GDM1 (cell line): ENCODE measurements at places on chromosomes 6 and 20.

- no peak for DNase-seq
Measured at GRCh38 chr6:1309366-1309765, 2.5 kb upstream of the FOXQ1 start.

- no peak for DNase-seq
Measured at GRCh38 chr6:30160785-30161531, at the start of gene TRIM10. Gene TRIM10, minus strand, starts transcription at chr6:30161211. Its CDS starts 353 bp downstream, at chr6:30160858.

DNA sequence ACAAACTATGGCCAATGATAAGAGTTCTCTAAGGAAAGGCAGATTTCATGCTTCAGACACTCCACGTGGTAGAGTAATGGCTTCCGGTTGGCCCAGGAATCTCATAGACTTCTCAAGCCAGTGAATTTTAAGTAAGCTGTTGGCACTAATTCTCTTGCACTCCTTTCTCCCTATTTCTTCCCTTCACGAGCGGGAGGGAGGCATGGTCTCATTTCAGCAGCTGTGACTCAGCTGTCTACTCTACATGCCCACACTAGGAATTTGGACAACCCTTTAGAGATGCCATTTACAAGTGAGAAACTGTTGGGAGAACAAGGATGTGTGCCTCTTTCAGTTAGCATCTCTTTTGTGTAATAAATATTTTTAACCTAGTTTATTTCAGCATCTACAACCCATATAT lies 107.7 kb downstream of the PTPRK start:
- no peak for DNase-seq

GRCh38 chr6:141426400-141426980 lies 706.2 kb upstream of the GJE1 start:
- DNase-seq, result no peak

- DNase-seq, result no peak
Measured at GRCh38 chr20:63737945-63738686, 1.5 kb upstream of the SLC2A4RG start.

- DNase-seq, result no peak
Measured at GRCh38 chr6:134880487-134881190, 69.3 kb downstream of the ALDH8A1 start.

DNA sequence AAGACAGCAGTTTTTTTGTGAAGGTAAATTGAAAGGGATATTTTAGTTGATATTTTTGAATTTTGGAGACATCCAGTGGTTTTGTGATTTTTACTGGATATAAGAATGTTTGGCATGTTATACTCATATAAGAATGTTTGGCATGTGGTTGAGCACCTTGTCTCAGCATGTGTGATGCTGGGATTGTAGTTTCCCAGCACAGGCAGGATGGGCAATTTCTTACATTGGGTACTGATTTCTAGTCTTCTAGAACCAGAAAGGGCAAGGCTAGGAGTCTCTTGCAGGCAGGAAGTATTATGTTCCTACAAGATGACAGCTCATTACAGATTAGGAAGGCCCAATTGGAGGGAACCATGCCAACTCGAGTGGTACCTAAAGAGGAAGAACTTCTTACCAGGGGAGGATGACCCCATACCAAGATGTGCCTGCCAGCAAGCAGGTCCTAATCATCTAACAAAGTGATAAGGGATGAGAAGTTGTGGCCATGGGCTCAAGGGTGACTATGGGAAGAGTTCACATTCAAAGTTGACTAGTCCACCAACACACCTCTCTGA lies 377.8 kb downstream of the UTRN start:
- DNase-seq, result no peak

DNA sequence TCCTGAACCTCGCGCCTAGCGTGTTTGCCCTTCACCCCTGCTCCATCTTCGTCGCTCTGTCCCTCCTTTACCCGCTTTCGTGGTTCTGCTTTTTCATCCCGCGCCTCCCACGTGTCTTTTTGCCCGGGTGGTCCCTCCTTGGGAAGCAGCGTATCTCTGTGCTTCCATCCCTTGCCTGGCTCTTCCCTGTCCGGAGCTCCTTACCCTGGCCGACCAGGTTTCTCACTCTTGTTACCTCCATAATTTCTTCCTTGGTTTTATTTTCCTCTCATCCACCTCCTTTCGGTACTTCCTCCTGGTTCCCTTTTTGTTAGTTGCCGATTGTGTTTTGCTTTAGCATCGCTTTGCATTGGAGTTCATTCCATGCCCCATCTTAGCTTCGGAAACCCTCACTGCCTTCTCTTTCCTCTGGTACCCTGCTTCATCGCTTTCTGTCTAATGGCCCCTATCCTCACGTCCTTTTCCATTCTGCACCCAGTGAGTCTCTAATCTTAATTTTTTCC lies 735 bp downstream of the FAM135A start:
- DNase-seq, result peak; percentile 54

- no peak for DNase-seq
Measured at GRCh38 chr6:42702200-42702599, 20.2 kb downstream of the PRPH2 start.

GRCh38 chr20:57957411-57958049 lies 247.7 kb upstream of the PMEPA1 start:
- DNase-seq, result no peak

GRCh38 chr6:109194880-109195279 lies 99.6 kb downstream of the CEP57L1 start:
- DNase-seq, result no peak

- no peak for DNase-seq
Measured at GRCh38 chr20:21246161-21246560, 57.0 kb upstream of the XRN2 start.

GRCh38 chr6:28860581-28860980 lies 63.2 kb downstream of the TRIM27 start:
- DNase-seq, result no peak

DNA sequence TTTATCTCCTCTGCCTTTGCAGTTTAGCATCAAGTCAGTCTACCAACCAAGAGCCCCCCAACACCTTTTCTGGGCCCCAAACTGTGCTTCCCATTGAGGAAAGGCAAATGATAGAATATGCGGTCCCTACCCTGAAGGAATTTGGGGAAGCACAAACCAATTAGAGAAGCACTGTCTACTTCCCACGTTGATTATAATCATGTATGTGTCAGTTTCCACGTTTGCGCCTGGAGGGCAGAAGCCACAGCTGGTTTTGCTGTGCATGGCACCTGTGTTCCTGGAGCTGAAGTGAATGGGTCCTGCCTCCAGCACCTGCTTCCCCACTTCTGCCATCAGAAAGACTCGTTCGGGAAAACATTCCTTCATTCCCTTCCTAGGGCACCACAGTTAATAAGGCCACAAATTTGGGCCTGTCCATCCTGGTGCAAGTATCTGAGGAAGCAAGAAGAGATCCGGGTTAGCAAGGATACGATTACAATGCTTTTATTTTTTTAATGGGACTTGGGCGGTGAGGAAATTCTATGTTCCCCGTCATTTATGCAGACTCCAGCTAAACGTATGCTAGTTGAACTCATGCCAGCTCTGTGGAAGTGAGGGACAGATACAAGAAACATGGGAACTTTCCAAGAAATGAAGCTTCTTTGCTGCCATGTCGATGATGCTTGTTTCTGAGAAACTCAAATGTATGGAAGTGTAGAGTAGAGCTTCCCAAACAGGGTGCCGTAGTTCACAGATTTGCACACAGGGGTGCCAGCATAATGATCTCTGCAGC lies 333.5 kb downstream of the NRN1 start:
- no peak for DNase-seq

GRCh38 chr6:140462453-140463311 lies 1088.2 kb upstream of the CITED2 start:
- no peak for DNase-seq

- DNase-seq, result no peak
Measured at GRCh38 chr20:50252701-50253100, 62.1 kb downstream of the CEBPB start.

- DNase-seq, result peak; percentile 72
Measured at GRCh38 chr6:14117158-14118090, at the start of gene CD83. Gene CD83, plus strand, starts transcription at chr6:14117772. Its CDS starts 40 bp downstream, at chr6:14117812.

GRCh38 chr6:134875367-134875766 lies 74.5 kb downstream of the ALDH8A1 start:
- no peak for DNase-seq

GRCh38 chr6:151440498-151440897 lies 11.4 kb downstream of the RMND1 start:
- DNase-seq, result no peak

DNA sequence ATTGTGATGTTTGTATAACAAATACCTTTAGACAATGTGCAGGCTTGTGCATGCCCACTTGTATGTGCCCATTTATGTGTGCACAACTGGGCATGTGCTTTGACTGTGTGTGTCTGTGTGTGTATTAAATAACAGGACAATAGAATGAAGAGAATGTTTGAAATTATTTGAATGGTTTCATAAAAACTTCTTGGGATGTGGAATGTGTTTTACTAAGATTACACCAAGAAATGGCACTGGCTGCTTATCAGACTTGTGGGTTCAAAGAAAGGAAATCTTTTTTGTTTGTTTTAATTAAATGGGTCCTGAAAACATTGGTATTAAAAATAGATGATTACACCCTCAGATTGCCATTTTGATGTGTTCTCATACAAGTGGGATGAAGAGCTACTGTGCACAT lies 191.6 kb upstream of the CCN2 start:
- no peak for DNase-seq

- no peak for DNase-seq
Measured at GRCh38 chr6:36128073-36128472, 2.2 kb upstream of the MAPK13 start.

DNA sequence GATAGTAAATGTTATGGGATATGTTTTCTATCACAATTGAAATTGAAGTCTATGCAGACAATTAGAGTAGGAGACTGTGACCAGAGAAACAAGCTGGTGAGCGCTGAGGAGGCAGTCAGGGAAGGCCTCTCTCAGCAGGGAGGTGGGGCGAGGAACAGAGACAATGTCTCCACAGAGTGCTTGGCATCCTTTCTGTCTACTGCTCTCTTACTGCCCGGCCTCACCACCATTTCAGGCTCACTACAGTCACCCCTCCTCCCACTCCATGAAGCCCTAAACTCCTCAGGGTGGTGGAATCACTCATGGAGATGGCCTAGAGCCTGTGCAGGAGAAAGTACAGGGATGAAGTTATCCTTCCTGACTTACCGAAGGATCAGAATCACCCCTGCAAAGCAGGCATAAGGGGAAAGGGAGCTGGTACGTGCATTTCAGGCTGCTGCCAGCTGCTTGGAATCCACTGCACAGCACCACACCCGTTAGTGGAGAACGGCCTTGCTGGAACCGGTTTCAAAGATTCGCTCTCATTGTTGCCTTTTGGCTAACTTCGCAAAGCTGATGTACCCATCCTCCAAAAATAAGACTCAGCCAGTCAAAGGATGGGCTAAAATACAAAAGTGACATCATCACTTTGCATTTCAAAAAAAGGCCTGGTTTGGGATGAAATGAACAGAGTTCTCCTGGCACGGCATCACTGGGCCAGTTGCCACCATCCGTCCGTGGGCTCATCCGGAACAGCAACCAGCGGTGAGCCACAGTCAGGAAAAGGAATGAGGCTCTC lies 67.3 kb downstream of the SLC22A23 start:
- no peak for DNase-seq

- DNase-seq, result no peak
Measured at GRCh38 chr6:160837146-160837545, 135.1 kb downstream of the PLG start.

DNA sequence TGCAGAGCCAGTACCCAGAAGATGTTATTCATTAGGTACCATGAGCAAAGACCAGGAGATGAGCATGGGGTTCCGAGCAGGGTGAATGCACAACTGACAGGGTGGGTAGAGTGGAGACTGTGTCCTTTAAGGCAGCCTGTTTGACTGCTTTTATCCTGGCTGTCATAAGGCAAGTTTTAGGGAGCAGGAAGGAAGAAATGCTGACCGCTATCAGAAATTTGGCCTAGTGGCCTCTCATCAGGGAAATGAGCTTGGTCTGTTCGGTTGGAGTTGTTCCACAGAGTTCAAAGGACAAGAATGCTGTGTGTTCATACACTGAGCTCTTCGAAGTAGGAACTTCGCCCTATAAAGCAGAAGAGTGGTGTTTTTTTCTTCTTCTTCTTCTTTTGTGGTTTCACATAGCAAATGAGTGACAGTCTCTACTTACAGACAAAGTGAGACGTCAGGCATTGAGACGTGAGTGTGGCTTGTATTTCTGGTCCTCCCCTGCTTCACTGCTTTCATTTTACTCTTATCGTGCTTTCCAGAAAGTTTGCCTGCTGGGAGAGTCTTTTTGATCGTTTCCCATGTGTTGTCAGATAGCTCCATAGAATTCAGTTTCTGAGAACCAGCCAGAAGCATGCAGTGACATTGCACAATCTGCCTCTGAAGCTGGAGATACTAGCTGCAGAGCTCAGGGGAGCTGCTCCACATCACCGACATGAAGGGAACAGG lies at the start of gene CASS4:
Gene CASS4 (plus strand): TSS at position 502 of the 714 bp plus-strand sequence. CDS start 199 bp downstream, at position 701.
- DNase-seq, result peak; percentile 88

DNA sequence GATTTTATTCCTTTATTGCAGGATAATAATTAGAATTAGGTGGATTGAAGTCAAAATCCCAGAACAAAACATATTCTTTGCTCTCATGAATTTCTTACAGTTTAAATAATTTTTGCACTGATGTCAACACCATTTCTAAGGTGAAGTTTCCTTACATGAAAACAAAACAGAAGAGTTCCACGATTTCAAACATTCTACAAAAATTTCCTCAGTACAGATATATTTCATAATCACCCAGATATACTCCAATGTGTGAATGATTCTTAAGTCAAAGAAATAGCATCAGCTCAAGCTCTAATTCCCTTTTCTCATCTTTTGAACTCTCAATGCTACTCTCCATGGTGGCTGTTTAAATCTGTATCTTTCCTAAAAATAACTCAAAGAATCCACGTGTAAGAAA lies 39.5 kb upstream of the THBS2 start:
- no peak for DNase-seq
